ENCODE measurements at places on chromosomes 2 and 18.

DNA sequence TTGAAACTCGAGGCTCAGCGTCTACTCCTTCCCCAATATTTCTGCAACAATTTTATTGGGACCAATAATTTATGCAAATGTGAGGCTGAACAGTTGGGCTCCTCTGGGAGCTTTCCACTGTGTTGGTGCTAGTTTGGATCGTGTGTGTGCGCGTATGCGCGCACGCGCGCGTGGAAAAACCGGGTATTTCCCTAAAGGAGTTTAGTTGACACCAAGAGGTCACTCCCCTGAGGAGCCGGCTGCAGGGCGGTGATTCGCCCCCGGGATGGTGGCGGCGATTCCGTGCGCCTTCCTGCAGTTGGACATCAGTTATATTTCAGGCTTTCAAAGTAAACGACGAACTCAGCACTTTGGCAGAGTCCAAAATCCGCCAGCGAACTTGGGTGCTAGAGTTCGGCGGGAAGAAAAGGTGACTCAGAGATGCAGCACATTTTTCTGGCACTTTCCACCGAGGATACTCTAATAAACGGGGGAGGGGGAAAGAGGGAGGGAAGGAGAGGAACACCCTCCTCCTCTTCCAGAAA lies 186.5 kb upstream of the FANCL start:
- no peak for DNase-seq

GRCh38 chr18:45654677-45655076 lies 39.4 kb downstream of the SLC14A2 start:
- DNase-seq = no peak

GRCh38 chr18:75915941-75916623 lies 488.6 kb upstream of the SMIM21 start:
- no peak for DNase-seq

DNA sequence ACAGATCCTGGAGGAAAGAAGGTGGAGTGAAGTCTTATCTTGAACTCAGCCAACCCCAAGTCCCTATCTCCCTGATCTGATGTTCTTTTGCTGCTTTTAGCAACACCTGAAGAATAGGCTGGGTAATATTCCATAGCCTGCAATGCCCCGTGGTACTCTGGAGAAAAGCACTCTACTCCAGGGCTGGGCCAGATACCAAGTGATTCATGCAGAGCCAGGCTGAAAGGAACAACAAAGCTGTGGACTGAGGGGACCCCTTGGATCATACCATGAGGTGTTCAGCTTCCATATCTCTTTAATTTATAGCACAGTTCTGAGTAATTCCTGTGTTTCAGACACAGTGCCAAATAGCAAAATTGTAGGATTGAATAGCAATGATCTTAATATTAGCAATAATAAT lies 130.6 kb downstream of the NXPH2 start:
- DNase-seq = no peak

DNA sequence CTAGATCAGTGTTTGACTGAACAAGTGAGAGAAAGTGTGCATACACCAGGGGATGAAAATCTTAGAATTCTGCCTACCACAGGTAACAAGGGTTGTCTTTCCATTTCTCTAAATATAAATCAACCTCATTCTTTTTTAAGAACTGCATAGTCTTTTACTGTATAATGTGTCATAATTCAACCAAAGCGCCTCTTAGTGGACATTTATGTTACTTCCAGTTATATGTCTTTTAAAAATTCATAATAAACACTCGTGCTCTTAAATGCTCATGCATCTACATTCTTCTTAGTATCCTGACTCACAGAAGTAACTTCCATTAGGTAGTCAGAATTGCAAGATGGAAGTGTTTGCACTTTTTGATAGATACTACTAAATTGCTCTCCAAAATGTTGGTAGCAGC lies 76.2 kb downstream of the CHRNA1 start:
- DNase-seq = no peak

GRCh38 chr18:11269257-11269656 lies 119.9 kb upstream of the PIEZO2 start:
- DNase-seq = no peak

GRCh38 chr2:163266772-163267171 lies 428.2 kb upstream of the KCNH7 start:
- DNase-seq = no peak

- no peak for DNase-seq
Observed at GRCh38 chr2:36561237-36561944, 36.6 kb downstream of the FEZ2 start.

GRCh38 chr2:120869036-120869729 lies 133.5 kb downstream of the GLI2 start:
- DNase-seq = no peak
